Bone marrow (tissue), 2 donors: ENCODE measurements at places on chromosomes 5 and 9.

GRCh38 chr5:17355586-17356346, 138.3 kb downstream of the BASP1 start:
- no peak for DNase-seq

GRCh38 chr5:142048272-142048671, 35.4 kb upstream of the GNPDA1 start:
- no peak for DNase-seq

GRCh38 chr9:115524453-115525059, 406.6 kb upstream of the TNC start:
- DNase-seq = no peak

GRCh38 chr9:38032266-38033110, 36.5 kb downstream of the SHB start:
- no peak for DNase-seq

DNA sequence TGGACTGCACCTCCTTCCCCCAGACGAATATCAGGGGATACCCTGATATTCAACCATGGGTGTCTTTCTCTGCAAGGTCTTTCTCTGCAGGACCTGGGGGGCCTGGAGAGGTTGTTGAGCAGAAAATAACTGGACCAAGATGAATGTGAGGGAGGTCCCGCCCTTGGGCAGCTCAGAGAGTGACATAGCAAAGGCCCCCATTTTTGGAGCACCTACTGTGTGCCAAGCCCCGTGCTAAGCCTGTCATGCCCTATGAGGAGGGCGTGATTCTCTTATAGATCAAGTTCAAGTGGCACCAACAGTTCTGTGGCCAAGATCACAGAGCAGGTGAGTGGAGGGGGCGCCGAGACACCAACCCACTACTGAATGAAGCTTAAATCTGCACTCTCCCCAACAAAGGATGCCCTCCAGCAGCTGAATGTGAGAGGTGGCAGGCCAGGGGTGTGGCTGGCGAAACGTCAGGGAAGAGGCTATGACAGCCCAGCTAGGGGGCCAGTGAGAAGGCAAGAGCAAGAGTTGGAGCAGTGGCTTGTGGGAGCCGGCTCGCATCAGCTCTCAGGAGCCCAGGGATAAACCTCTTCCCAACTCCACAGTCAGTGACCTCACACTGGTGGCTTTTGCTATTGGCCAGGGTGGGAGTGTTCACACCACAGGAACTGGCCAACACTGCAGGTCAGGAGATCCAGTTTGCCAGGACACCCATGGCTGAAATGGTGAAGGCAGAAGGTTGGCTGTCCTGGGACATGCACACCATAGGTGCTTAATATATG, 5.3 kb downstream of the SARDH start:
- DNase-seq = no peak

DNA sequence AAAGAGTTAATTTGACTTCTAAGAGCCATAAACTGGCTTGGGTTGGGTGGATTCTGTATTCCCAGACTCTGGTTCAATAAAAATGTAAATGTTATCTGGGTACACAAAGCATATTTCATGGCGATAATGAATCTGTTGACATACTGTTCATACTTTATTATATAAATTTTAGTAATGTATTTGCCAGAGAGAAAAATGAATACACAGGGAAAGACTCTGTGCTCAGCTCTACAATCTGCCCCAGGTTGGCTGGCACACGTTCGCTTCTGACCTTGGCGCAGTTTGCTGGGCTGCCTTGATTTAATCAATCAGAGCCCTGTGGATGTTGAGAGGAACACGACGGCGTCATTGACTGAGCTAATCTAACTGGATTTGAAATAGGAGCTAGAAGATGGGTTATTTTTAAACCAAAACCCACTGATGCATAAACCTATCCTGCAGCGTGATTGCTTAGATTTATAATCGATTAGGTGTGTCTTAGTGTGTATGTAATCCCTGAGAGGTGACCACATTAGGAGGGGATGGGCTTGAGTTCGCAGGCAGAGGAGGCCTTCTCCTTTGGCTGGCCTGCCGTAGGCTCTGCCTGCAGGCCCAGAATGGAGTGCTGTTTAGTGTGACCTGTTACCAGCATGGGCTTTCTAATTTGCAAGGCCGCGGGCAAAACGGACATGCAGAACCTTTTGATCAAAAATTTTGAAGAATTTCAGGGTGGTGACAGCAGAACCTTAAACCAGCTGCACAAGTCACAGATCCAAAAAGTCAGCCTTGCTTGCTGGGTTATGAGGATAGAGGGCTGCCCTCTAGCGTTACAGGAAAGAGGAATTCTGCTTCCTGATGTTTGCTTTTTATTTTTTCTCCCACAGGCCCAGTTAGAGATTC, 3.9 kb upstream of the ADCY2 start:
- DNase-seq = no peak

DNA sequence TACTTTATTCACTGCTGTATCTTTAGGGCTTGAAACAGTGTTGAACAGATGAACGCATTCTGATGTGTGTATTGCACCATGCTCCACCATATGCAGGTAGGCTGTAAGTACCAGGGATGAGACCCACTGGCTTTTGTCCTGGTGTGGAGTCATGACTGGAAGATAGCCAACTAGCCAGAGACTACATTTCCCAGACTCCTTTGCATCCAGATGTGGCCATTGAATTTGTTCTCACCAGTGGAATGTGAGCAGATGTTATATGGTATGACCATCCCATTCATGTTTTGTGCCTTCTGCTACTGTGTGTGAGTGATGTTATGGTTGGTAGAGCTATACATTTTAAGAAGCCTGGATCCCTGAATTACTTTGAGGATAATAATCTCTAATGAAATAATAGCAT, 7.4 kb upstream of the FBXL7 start:
- DNase-seq = no peak

DNA sequence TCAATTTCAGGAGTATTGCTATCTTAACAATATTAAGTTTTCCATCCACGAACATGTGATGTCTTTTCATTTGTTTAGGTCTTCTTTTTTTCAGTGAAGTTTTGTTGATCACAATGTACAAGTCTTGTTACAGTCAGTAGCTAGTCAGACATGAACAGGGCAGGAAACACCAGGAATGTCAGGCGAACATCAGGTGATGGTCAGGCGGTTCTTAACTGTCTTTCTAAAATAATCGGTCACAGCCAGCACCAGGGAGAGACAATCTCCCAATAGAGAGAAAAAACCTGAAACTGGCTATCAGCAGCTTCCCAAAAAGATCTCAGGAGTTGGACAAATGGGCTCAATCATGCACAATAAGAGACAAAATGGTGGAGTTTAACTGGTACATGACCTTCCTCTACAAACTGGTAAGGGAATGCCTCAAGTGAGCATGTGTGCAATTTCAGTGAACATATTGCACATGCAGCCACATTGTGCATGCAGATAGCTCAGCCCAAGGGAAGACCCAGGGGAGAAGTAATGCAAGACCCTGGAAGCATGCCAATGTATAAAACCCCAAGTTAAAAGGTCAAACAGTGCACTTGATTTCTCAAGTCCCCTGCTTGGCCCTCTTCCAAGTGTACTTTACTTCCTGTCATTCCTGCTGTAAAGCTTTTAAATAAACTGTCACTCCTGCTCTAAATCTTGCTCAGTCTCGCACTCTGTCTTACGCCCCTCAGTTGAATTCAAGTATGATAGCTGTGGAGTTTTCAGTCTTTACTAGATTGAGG, 176.1 kb upstream of the RASEF start:
- DNase-seq = peak; percentile 5
